Renal cortex interstitium (tissue), 15 donors: ENCODE measurements at places on chromosomes 7 and 10.

- no peak for DNase-seq
Measured at GRCh38 chr7:144987686-144988085, 151.8 kb upstream of the TPK1 start.

DNA sequence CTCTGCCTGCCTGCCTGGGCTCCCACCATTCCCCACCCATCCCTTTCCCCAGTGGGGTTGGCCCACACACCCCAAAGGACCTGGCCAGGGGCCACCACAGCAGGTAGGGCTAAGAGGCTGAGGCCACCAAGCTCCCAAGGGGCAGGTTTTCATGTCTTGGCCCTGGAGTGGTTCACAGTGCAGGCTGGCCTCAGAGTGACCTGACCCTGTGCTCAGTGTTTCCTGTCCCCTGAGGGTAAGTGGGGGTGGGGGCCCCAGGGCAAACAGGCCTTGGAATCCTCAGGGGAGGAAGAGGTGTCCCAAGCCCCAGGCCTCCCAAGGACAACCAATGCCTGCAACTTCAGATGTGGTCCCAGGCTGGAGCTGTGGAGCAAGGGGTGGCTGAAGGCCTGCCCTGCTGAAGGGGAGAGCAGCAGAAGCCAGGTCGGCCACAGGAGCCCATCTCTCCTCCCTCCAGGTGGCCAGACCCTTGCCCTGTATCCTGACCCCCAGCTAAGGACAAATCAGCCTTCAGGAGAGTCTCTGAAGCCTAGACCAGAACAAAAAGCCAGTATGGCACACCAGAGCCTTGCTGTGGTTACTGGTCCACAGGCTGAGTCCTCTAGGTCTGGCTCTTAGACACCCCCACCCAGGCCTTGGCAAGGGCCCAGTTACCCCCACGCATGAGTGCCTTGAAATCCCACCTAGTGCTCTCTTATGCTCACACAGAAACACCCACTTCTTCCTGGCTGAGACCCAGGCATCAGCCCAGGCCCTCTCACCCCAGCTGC is 27.6 kb downstream of the POLL start:
- DNase-seq, result no peak

- no peak for DNase-seq
Measured at GRCh38 chr7:55432939-55433784, 68.0 kb downstream of the LANCL2 start.

- DNase-seq, result no peak
Measured at GRCh38 chr7:46279290-46279689, 358.2 kb upstream of the IGFBP3 start.

DNA sequence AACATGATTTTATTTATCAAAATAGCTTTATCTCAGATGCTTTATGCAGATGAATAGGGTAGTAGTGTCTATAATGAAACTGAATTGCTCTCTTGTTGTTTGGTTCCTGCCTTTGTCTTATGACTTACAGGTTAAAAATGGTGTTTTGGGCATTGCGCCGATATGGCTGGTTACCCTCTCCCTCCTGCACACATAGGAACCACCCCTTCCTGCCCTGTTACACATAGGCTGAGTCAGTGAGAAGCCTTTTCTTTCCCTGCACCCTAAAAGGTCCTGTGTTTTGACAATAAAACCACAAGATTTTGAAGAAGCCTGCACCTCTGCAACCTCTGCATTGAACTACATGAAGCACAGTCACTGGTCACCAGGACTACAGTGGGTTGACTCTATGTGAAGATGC is 655.8 kb upstream of the ANKRD30A start:
- no peak for DNase-seq

GRCh38 chr10:113397047-113397446 is 155.8 kb upstream of the HABP2 start:
- DNase-seq, result no peak

- DNase-seq, result no peak
Measured at GRCh38 chr7:149071182-149071635, 19.3 kb downstream of the ZNF786 start.

GRCh38 chr10:46325021-46325420 is 38.2 kb downstream of the ANTXRL start:
- no peak for DNase-seq

DNA sequence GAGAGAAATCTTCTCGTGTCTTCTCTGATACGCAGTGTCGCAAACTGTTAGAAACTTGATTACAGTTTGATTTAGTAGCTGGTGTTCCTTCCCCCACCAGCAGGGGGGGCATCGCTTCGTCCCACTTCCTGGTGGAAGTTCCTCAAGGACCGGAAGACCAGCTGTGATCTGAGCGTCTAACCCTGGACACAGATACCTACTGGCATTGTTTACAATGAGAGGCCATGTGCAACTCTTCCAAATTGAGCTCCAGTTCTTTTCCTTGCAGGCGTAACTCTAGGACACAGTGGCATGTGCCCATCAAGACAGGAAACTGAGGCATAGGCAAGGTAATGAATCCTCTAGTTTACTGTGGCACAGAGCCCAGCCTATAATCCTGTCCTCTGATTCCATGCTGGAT is 219.0 kb downstream of the CCDC3 start:
- no peak for DNase-seq

DNA sequence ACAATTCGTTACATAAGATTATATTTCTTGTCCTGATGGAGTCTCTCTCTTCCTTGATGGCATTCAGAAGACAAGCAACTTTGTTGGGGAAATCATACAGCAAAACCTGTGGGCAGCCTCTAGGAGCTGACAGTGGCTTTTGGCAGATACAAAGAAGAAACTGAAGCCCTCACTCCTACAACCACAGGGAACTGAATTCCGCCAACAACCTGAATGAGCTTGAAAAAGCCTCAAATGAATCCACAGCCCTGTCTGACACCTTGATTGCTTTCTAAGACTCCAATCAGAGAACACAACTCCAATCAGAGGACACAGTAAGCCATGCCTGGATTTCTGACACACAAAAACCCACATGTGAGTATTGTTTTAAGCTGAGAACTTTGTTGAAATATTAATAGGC is 576.8 kb upstream of the LRRTM3 start:
- no peak for DNase-seq

GRCh38 chr10:27646194-27646593 is 99.4 kb downstream of the MKX start:
- no peak for DNase-seq

DNA sequence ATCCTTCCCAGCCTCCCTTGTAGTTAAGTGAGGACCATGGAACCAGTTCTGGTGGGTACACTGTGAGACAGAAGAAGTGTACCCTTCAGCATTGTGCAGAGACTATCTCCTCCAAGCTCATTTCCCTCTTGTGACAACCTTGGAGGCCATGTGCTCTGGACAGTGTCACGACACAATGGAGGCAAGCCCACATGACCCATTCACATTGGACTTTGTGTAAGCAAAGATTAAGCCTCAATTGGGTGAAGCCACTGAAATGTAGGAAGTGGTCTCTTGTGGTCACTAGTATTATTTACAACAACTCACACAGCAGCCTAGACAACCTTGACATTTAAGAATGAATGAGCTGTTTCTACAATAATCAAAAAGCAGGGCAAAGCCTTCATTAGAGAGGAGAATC is 124.2 kb downstream of the INHBA start:
- DNase-seq, result no peak

GRCh38 chr7:105304040-105304895 is 84.5 kb downstream of the SRPK2 start:
- no peak for DNase-seq

GRCh38 chr10:69377191-69377590 is 39.5 kb downstream of the TACR2 start:
- DNase-seq, result no peak

DNA sequence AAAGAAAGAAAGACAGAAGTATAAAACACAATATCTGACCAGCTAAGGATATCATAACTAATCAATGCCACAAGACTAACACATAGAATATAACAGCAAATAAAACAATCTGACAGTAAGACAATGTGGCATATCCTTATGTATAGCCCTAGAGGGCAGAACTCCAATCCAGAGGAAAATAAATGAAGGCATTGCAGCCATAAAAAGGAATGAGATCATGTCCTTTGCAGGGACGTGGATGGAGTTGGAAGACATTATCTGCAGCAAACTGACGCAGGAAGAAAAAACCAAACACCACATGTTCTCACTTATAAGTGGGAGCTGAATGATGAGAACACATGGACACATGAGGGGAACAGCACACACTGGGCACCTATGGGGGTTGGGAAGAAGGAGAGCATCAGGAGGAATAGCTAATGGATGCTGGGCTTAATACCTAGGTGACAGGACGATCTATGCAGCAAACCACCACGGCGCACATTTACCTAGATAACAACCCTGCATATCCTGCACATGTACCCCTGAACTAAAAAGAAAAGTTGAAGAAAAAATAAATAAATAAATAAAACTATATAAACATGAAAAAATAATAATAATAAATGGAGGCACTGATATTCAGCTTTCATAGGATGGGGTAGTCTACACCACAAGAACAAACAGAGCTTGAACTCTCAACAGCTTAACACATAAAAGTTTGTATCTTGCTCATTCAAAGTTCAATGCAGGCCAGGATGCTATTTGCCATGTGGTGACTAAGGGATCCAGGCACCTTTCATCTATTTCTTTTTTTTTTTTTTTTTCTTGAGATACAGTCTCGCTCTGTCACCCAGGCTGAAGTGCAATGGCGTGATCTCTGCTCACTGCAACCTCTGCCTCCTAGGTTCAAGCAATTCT is 66.1 kb upstream of the KAT6B start:
- no peak for DNase-seq

GRCh38 chr10:43702213-43702935 is 53.7 kb upstream of the ZNF32 start:
- no peak for DNase-seq

DNA sequence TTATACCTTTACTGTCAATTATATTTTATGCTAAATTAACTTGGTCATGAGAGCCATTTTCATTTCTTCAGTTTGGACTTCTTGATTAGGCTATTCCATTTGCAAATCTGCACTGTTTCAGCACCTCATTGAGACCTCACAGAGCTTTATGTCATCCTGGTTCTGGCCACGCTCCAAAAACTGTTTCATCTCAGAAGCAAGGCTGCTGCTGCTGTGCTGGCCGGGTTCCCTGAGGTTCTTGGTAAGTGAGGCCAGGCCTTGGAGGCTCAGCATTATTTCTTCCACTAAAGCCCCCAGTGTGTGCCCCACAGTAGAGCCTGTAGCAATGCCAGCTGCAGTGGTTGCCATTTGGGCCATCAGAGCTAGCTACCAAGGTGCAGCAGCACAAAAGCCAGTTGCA is 7.8 kb upstream of the ZNF485 start:
- DNase-seq, result no peak

DNA sequence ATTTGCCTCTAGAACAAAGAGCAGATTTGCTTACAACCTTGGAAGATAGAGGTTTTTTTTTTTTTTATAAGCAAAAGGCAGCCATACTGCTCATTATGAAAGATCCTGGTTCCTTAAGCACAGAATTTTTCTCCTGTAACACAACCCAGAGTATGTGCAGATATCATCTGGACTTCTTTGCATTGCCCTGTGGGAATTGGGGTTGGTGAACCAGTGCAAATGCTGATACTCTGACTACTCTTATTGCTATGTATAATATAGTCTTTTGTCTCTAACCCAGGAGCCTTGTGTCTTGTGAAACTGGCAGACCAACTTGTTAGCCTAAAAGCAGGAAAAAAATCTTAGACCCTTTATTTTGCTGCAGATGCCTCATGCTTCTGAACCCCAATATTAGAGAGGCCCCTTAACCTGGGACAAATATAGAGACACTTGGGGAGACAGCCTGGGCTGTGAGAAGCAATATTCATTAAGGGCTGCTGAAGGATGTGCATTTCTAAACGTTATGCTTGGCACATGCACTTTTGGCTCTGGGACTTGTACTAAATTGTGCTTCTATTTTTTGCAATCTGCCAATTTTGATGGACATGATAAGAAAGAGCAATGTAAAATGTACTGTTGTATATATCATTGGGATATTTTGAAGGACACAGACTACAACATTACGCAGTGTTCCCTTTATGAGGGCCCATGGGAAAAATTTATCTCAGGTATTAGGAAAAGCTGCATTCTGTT is 78.9 kb downstream of the ANLN start:
- DNase-seq, result no peak

DNA sequence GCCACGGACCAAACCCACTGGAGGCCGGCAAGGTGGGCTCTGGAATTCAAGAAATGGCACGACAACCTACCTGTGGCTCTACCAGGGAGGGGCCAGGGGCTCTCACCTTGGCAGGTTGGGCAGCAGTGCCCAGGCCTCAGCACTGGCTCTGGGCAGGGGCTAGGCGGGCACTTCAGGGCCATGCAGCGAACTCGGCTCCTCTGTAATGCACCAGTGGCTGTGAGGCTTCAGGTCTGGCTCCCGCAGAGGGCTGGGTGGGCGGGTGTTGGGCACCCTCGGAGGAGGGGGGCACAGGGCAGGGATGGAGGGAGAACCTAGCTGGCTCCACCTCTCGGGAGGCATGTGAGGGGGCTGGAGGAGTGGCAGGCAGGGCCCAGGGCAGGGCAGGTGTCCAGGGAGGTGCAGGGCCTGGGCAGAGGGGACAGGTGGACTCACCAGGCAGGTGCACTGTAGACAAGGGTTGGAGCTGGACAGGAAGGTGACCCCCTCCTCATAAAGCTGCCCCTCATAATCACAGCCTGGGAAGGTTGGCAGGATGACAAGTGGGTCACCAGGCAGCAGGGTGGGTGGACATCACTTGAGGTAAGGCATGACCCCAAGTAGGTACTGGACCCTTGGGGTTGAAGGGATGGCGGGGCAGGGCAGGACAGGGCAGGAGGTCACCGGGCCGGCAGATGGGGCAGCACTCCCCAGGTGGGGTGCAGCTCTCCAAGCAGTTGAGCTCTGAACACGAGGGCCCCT is 6.7 kb downstream of the KCP start:
- DNase-seq, result no peak

DNA sequence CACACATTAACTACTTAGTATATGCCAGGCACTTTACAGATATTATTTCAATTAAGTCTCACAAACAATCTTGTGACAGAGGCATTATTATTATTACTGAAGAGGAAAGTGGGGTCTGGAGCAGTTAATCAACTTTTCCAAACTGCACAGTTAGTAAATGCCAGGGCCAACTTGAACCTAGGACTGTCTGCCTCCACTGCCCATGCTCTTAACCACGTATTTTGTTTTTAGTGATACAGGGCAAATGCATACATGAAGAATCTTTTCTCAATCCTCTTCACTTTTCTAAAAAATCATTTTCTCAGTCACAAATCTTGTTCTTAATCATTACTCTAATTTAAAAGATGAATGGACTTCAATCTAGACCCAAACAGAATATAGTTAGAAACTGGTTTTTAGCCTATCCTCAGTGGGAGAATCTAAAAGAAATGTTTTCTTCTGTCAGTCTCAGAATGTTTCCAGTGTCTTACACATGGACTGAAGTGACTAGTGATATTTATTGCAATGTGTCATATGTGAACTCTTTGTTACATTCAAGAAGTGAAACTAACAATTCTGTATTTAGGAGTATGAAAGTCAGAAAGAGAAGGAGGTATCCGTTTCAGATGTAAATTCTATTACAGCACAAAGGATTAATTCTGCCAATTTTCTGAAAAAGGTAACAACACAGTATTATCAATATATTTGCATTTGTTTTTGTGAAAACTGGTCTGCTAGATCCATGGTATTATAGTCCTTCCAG is 55.5 kb upstream of the CCNJ start:
- no peak for DNase-seq

GRCh38 chr7:52257890-52258289 is 777.5 kb upstream of the POM121L12 start:
- no peak for DNase-seq

- no peak for DNase-seq
Measured at GRCh38 chr10:132870426-132870825, 71.9 kb downstream of the CFAP46 start.
